ENCODE measurements at places on chromosomes 3 and 15. TPM values are rescaled to one million over a fixed set of nuclear protein-coding genes. Genes with fewer than 3 reads are reported as not detected.

The PODXL2 gene
- total RNA-seq, result 1.3 TPM

The MUC20 gene
- 0.78 TPM for total RNA-seq

The CLRN1 gene
- not detected for total RNA-seq

The CHL1 gene
- total RNA-seq, result not detected

The OXSR1 gene
- 47.5 TPM for total RNA-seq

All from activated CD4-positive, alpha-beta memory T cell treated with anti-CD3 and anti-CD28 coated beads for 36 hours (primary cell).